Omental fat pad (tissue), 4 donors: ENCODE measurements at places on chromosomes 6 and 20.

- DNase-seq, result no peak
These were observed 10.5 kb upstream of the TOP1 start for GRCh38 chr20:41018153-41018552.

DNA sequence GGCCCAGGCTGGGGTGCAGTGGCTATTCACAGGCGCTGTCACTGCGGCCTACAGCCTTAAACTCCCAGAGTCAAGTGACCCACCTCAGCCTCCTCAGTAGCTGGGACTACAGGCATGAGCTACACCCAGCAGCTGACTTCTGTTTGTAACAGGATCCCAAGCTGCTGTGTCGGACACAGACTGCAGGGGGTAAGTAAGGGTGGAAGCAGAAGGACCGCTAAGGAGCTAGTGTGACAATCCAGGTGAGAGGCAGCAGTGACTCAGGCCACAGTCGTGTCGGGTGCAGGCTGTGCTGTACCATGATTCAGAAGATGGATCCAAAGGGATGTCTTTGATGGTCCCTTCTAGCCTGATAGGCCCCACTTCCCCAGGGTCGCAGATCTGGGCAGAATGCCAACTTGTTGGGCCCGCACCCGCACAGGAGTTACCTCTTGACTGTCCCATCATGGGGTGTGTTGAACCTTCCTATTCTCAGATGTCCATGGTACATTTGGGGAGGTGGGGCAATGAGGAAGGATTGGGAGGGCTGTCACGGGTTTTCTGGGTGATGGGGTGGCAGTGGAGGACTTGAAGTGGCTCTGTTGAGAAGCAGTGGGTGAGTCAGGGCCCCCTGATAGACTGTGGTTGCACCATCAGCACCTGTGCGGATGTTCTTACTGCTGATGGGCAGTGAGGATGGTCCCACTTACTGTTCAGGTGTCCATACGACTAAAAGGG is 25.3 kb downstream of the AAR2 start:
- DNase-seq, result no peak

- no peak for DNase-seq
These were observed 34.0 kb downstream of the LY86 start for GRCh38 chr6:6622501-6622900.

DNA sequence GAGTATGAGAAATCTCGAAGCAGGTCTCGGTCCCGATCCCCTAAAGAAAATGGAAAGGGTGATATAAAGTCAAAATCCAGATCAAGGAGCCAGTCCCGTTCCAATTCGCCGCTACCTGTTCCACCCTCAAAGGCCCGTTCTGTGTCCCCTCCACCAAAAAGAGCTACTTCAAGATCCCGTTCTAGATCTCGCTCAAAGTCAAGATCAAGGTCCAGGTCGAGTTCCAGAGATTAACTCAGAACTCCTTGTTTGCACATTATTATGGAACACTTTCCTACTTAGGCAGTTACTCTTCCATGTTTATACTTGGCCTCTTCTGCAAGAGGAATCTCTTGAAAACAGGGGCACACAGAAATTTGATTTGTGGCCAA is 3.1 kb downstream of the SRSF6 start:
- no peak for DNase-seq

DNA sequence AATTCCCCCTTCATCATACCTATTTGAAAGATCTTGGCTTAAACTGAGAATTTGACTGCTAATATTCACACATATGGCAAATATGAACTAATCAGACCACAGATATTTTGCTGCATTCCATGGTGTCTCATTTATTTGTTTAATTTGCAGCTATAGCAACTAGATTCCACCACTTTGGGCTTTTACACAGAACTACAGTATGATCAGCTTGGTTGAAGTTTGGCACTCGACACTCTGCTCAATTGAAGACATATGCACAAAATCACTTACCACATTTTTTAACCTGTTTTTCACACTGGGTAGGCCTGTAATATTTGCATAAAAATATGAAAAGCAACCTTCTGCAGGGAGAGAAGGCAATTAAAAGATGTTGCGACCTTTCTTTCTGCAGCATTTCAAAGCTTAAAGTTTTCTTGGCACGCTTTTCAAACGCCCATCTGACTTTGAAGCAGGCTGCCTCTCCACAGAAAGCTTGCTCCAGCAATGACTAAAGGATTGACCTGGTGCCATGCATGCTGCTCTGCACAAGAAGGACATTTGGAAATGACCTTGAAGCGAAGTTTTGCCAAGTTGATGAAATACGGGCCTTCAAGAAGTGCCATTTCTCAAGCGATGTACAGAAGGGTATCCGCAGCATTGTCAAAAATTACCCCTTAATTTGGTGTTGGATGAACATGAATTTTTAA is 126.7 kb downstream of the AIG1 start:
- no peak for DNase-seq

DNA sequence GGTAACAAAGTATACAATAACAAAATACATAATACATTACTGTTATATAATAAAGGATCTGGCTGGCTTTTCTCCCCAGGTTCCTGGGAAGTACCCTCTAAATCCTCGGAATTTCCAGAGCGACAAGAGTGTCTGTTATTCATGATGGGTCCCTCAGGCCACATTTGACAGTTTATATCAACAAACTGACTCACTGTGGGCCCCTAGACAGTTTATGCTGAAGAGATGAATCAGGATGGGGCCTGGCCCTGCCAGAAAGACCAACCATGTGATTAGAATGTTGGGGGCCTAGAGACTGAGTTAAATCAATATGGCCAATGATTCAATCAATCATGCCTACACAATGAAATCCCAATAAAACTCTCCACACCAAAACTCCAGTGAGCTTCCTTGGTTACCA is 13.5 kb downstream of the USP45 start:
- no peak for DNase-seq

GRCh38 chr20:22404419-22405170 is 179.8 kb downstream of the FOXA2 start:
- no peak for DNase-seq

DNA sequence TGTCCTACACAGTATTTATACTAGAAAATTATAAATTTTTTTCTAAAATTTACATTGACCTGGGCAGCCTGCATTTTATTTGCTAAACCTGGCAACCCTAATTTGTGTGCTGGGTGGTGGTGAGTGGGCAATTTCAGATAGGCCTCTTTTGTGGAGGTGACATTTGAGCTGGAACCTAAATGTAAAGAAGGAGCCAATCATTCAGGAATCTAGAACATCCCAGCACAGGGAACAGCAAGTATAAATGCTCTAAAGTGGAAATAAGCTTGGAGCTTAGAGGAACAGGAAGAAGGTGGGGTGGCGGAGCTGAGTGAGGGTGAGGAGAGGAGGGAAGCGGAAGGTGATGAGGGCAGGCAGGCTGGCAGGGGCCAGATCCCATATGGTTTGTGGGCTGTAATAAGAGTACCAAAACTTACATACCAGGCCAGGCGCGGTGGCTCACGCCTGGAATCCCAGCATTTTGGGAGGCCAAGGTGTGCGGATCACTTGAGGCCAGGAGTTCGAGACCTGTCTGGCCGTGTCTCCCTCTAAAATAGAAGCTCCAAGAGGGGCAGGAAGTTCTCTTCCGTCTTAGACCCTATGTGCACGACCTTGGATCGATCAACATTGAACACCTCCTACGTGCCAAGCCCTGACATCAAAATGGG is 549 bp upstream of the CSE1L start:
- no peak for DNase-seq

DNA sequence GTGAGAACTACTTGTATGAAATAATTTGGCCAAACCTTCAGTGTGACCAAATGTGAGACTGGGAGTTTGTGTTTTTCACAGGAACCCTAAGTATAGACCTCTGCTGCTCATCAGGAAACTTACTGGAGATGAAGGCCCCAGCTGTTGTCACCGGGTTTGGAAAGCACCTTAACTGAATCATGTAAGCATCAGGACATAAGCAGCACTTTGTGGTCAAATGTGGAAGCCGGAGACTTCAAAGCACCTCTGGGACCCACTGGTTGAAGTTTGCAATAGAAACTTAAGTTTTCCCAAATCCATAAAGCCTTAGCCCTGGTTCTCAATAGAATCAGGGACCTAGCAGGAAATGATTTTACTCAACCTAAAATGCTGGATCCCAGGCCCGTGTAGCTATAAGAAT is 14.3 kb downstream of the TTPAL start:
- no peak for DNase-seq

GRCh38 chr6:83490217-83490807 is 22.0 kb upstream of the PRSS35 start:
- no peak for DNase-seq

DNA sequence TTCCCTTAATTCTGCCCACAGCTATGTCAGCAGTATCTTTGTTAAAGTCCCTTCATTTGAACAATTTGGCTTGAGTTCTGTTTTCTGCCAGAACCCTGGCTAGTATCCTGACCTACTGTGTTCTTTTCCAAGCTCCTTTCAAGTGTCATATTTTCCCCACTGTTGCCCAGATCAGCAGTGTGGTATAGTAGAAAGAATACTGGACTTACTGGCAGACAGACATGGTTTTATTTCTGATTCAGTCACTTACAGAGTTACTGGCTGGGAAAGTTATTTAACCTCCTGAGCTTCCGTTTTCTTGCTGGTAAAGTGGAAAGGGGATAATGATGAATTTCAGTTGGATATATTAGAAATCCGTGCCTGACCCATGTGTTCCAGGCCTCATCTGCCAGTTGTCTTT is 39.8 kb upstream of the RAB23 start:
- no peak for DNase-seq

DNA sequence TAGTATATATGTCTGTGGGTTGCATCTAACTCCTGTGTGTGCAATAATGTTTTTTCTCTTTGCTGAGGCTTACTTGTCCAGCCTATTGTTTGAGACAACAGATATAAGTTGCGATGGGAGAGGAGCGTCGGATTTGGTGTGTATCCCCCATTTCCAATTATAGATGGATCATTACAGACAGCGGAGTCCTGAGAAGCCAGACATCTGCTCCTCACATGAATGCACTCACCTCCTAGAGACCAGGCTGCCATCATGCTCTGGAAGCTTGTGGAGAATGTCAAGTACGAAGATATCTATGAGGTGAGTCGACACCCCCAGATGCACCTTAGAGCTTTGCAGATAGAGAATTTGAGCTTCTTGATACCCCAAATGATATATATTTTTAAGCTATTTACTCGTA is at the start of gene TFAP2B:
Gene TFAP2B, plus strand, starts transcription at position 199 of the 400 bp plus-strand sequence. Its CDS starts 21 bp downstream, at position 220.
- DNase-seq, result no peak

DNA sequence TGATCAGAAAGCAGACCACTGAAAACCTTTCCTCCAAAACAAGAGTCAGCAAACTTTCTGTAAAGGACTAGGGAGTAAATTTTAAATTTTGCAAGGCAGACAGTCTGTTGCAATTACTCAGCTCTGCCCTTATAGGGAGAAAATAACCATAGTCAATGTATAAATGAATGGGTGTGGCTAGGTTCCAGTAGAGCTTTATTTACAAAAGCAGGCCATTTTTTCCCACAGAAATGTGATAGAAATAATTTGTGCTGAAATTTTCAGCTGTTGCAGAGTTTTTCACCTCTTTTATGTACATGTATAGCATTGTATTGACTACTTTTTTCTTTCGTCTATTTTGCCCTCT is 7.7 kb downstream of the AMD1 start:
- DNase-seq, result no peak

- DNase-seq, result no peak
These were observed 707 bp upstream of the TOP1 start for GRCh38 chr20:41027872-41028358.

GRCh38 chr6:11975353-11975977 is 36.6 kb upstream of the HIVEP1 start:
- DNase-seq, result no peak

- no peak for DNase-seq
These were observed 229.0 kb downstream of the CDKAL1 start for GRCh38 chr6:20763296-20763695.

- DNase-seq, result no peak
These were observed 157.4 kb upstream of the TNFAIP3 start for GRCh38 chr6:137709424-137710236.

DNA sequence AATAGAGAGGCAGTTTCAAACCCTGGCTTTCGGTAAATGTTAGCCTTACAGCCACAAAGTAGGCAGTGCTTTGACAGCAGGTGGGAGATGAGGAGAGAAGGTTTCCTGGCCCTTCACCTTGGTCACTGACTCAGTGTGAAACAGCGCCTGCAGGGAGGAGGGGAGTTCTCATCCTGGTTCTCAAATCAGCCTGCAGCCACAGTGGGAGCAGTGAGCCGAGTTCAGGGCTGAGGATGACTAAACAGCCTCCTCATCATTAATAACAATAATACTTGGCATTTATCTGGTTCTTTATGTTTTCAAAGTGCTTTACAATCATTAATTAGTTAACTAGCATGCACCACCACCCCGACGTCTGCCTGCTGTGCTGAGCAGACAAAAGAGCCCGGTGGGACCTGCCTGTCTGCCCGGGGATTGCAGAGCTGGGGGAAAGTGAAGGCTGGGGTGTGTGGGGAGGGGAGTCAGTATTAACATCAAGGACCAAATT is 59.6 kb downstream of the PRDM1 start:
- no peak for DNase-seq

GRCh38 chr6:157982563-157983405 is 1.1 kb downstream of the SYNJ2 start:
- DNase-seq, result no peak

DNA sequence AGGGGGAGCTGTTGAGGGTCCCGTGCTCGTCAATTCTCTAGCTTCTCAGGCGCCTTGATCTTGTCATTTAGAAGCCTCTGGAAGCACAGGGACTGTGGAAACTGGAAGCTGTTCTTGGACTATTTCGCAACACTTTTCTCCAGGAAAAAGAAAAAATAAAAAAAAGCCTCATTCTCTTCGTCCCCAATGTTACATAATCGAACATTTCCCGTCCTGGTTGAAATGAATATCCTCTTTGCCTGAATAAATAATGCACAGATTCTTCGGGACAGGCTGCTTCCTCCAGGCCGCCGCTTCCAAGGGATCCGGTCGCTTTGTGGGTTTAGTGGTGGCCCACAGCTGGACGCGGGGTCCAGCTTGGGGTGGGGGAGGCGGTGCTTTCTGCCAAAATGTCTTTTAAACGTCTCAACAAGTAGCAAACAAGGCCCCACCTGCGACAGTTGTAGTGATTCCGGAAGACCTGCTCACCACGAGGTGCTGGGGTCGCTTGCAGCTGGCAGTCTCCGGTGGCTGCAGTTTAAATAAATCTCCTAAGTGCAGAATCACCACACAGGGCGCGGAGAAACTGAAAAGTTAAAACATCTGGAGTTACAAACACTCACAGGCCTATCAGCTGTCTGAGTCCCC is 125.9 kb upstream of the ESR1 start:
- DNase-seq, result no peak

GRCh38 chr20:5967469-5967868 is 17.0 kb downstream of the MCM8 start:
- DNase-seq, result no peak

- DNase-seq, result no peak
These were observed 19.8 kb upstream of the CDC5L start for GRCh38 chr6:44367681-44368080.

DNA sequence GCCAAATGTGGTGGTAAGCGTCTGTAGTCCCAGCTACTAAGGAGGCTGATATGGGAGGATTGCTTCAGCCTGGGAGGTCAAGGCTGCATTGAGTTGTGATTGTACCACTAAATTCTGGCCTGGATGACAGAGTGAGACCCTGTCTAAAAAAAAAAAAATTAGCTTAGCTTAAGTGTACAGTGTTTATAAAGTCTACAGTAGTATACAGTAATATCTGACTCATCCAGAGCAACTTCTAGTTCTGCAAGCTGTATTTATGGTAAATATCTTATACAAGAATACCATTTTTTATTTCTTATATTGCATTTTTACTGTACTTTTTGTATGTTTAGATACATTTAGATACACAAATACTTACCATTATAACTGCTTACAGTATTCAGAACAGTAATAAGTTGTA is 58.1 kb downstream of the UQCC1 start:
- no peak for DNase-seq

GRCh38 chr6:161463071-161463470 is 189.2 kb upstream of the AGPAT4 start:
- DNase-seq, result no peak
